ENCODE measurements at places on chromosomes 5 and 9.

- no peak for DNase-seq
Measured at GRCh38 chr5:90897618-90898017, 339.0 kb downstream of the ADGRV1 start.

DNA sequence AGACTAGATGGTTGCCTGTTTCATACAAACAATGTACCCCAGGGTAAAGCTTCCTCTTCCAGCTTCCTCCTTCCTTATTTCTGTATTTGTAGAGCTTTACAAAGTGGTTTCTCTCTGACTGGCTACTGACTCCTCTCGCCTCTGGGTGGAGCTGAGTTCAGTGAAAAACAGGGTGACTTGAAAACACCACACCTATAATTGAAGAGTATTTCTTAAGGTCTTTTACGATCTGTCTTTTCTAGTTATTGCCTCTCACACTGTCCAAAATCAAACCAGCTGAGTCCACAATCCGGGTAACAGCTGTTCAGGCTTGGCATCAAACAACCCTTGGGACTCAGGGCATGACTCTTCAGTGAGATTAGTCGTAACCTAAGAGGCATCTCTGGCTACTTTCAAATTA lies 200.4 kb downstream of the ARRDC3 start:
- no peak for DNase-seq

DNA sequence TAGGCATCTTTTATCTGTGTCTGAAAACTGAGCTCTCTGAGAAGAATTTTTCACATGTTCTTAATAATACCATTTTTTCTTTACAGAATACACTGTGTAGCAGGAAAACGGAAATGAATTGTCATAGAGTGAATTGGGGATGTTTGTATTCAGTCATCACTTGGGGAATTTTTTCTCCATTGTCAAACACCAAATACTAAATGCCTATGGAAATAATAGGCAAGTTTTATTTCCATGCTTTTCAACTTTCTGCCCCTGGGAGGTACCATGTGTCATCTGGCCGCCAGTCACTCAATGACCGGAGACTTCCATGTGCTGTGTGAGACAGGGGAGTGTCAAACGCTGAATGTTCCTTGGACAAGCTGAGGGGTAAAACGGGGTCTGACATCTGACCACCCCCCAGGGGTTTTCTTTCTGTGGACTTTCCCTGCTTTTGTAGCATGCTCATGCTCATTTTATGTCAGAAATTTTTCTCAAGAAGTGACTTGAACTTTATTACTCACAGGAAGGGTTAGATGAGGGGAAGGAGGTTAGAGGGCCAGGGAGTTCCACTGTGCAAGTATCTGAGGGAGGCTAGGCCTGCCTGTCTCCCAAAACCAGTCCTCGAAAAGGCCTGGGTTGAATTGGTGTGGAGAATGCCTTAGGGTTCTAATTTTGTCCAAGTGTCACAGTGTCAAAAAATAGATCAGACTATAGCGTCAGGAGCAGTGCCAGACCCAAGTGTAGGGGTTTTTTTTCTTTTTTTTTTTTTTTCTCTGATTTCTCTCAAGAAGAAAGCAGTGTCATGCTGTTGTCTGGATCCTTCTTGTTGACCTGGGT lies 438.6 kb downstream of the AGTPBP1 start:
- DNase-seq, result no peak

GRCh38 chr5:42252306-42252705 lies 170.9 kb upstream of the GHR start:
- no peak for DNase-seq

GRCh38 chr9:16524823-16525222 lies 345.6 kb downstream of the BNC2 start:
- no peak for DNase-seq

Data from HFF-Myc (cell line).